ENCODE measurements at places on chromosomes 7 and 10. TPM values are rescaled to one million over a fixed set of nuclear protein-coding genes. Genes with fewer than 3 reads are reported as not detected.

Gene FAM237B
- total RNA-seq: not detected

Gene DBNL
- total RNA-seq: 68.7 TPM

Gene JCAD
- total RNA-seq: 43.5 TPM

Gene ANKRD22
- not detected for total RNA-seq

Gene HOGA1
- 0.98 TPM for total RNA-seq

Measured in placental epithelial cell (primary cell).